Activated CD8-positive, alpha-beta memory T cell treated with anti-CD3 and anti-CD28 coated beads for 1 hour (primary cell): ENCODE measurements at places on chromosomes 6 and 20.

DNA sequence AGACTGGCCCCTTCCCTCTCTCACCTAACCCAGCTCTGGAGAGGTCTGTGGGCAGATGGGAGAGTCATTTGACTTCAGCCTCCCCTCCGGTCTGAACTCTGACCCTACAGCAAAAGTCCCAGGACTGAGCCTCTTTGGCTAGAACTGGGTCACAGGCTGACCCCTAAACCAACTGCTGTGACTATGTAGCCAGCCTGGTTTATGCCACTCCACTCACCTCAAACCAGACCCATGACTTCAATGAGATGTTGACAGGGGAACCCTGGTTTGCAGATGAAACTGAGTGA lies 864 bp upstream of the OSBPL2 start:
- no peak for DNase-seq

GRCh38 chr6:113050010-113050858 lies 703.1 kb downstream of the RFPL4B start:
- no peak for DNase-seq

DNA sequence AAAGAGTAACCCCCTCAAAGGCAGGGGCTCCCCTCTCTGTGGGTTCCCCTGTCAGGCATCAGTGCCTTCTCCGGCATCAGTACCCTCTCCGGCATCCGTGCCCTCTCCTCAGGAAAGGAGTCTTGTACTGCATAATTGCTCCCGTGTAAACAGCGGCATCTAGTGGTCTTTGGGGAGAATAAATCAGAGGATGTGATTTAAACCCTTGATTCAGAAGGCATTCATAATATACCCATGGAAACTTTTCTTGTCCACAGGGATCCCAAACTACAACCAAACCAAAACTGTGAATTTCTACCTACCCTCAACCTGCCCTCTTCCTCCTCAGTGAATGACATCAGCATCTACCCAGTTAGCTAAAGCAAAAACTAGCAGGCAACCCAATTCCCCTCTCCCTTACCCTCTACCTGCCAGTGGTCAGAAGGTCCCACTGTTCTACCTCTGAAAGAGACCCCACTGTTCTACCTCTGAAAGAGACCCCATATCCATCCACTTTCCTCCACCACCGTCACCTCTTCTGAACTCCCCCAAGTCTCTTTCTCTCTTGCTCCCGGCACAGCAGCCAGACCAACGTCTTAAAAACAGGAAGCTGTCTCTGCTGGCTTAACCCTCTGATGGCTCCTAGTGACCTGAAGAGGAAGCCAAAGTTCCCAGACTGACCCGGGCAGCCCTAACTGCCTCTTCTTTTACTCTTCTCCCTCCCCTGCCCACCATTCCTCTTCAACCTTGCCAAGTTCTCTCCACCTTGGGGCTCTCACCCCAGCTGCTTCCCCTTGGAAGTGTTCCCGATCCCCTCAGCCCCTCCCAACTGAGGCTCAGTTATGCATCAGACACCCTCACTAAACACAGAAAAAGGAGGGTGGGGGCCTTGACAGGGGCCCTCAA lies 27.2 kb downstream of the UBE2V1 start:
- DNase-seq = no peak

- no peak for DNase-seq
Measured at GRCh38 chr6:3450888-3451287, 6.0 kb downstream of the SLC22A23 start.
